HEK293T (cell line): ENCODE measurements at places on chromosomes 5 and 9.

GRCh38 chr9:3497401-3497800, 28.4 kb downstream of the RFX3 start:
- DNase-seq, result no peak

- no peak for DNase-seq
Observed at GRCh38 chr9:97578846-97579245, 54.3 kb downstream of the TSTD2 start.

GRCh38 chr9:131657456-131657855, 82.4 kb downstream of the RAPGEF1 start:
- DNase-seq, result no peak

- no peak for DNase-seq
Observed at GRCh38 chr5:13745508-13745907, 199.0 kb downstream of the DNAH5 start.

- DNase-seq, result no peak
Observed at GRCh38 chr5:27947088-27947487, 908.7 kb upstream of the CDH9 start.

DNA sequence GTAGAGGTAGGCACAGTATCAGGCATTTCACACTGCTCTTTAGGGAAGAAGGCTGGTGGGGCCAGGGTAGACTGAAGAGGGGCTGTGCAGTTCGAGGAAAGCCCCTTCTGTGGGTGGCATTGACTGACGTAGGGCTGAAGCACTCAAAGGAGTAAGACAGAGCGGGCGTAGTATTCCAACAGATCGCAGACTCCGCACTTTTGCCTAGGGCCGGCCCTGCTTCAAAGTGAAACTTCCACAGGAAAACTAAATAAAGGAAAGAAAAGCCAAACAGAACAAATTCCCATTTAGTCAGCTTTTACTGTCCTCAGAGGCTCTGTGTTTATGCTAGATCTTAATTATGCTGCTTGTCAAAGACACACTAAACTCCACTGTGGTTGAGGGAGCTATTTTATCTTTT, 493.0 kb upstream of the WWC1 start:
- DNase-seq, result no peak

DNA sequence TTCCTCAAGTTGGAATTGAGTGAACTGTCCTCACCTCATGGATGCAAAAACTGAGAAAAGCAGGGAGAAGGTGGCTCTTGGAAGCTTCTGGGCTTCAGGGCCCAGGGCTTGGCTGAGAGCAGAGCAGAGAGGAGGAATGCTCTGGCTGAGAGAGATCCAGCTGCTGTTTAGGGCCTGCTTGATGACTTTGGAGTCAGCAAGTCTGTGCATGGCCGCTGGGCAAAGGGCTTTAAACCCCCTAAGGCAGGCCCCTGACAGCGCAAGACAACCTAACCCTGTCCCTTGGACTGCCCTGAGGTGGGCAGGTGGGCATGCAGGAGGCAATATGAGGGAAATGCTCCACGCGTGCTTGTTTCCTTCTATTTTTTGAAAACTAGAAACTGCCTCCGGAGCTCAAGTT, 8.6 kb downstream of the STC2 start:
- no peak for DNase-seq

GRCh38 chr9:4116071-4116581, 183.7 kb downstream of the GLIS3 start:
- DNase-seq, result no peak

DNA sequence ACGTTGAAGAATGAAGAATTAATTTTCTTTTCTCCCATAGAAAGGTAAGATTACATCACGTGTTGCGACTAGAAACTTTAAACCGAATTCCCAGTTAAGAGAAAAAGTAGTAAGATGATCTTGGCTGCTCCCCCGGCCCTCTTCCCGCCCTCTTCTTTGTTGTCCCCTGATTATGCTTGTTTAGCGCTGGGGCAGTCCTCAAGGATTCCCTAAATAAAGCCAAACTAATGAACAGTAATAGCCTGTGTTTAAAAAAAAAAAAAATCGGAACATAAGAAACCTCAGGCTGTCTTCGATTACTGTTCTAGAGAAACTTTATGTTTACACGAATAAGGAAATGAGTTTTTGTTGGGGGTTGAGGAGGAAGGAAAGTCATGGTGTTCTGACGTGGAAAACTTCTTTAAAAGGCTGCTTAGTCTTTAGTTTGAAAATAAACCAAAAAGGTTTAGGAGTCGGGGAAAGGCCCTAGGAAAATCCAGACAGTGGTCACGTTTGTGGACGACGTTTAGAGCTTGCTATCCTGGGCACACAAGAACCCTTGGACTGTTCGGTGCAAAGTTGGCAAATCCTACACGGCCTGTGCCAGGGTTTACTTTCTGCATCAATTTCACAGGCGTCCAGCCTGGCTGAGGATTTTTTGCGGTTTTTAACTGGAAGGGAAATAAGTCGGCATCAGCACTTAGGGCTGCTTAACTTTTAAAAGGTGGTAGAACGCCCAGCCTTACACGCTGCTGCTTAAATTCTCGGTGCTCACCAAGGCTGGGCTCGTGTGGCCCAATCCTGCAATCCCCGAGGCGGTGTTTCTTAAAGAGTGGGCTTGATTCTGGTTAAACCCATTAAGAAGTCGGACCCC, 1.1 kb upstream of the MAT2B start:
- peak; percentile 9 for DNase-seq

- DNase-seq, result no peak
Observed at GRCh38 chr9:86135371-86135770, 36.0 kb upstream of the GOLM1 start.

DNA sequence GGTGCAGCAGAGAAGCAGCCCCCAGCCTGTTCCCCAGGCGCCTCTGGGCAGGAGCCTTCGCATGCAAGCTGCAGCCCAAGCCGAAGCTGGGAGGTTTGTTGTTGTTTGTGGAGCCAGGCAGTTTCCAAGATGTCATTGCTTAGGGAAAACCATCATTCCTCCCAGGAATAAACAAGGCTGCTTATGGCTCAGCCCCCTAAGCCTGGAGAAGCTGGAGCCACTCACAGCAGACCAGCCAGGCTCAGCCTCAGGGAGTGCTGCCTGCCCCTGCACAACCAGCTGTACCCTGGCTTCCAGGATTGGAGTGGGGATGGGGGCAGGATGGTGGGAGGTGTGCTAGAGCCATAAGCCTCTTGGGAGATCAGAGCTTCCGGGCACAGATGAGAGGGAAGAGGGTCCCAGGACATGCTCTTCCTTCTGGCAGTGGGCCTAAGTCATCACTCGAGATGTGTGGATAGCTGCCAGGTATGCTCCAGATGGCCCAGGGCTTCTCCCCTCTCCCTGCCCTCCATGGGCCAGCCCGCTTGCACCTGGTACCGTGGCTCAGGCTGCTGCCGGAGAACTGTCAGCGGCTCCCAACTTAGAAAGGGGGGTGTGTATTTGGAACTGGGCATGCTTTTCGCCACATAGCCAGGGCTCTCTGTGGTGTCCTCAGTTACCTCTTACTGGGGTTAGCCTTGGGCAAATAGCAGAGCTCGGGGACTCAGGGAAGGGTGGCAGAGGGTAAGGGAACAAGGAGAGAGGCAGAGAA, 105.2 kb downstream of the RGS3 start:
- no peak for DNase-seq

- DNase-seq, result no peak
Observed at GRCh38 chr5:135869276-135869675, 26.4 kb downstream of the IL9 start.

DNA sequence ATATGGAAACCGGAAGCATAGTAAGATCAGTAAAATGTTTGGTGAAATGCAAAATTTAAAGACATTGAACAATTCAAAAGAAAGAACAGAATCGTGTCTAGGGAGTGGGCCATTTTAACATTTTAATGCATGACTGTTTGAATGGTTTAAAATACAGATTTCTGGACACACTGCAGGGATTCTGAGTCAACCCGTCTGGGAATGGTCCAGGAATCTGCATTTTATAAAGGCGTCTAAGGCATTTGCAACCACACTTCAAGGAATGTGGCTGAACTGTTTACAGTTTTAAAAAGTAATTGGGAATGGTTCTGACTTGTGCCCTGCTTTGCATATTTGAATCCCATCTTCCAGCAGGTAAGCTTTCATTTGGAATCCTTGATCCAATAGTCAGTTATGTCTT, 811.7 kb upstream of the WWC1 start:
- DNase-seq, result no peak

- DNase-seq, result no peak
Observed at GRCh38 chr9:122526602-122527001, 491 bp downstream of the OR1N1 start.

DNA sequence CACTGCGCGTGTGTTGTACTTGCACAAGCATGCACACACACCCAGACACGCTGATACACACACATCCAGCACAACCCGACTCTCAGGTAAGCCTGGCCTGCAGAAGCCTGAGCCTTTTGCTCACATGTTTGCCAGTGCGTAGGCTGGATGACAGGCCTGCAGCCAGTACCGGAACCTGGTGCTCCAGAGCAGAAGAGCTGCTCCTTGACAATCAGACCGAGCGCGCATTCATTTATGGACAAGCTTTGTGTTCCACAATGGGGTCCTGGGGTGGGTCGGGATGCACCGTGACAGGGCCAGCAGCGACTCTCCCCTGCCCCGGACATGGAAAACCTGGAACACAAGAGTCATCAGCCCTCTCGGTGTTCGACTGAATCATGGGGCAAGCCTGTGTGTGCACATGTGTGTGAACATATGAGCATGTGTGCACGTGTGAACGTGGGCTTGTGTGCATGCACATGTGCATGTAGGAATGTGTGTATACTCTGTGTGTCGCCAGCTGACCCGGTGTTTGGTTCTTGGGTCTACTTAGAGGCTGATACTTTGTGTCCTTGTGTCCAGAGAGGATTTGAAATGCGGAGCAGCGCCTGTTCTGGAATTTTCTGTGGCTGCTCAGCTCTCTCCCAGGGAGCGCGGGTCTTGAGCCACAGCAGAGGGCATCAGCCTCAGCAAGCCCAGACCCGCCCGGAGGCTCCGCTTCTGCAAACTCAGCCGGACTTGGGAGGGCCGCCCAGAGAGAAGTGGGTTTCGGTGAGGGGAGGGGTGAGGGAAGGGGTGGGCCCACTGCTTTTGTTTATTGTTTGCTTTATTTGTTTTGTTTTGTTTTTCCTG, 32.2 kb downstream of the IRX4 start:
- no peak for DNase-seq

- no peak for DNase-seq
Observed at GRCh38 chr5:150551066-150551465, 43.1 kb downstream of the NDST1 start.

- DNase-seq, result peak; percentile 11
Observed at GRCh38 chr9:103789686-103790085, 304.4 kb upstream of the SMC2 start.

DNA sequence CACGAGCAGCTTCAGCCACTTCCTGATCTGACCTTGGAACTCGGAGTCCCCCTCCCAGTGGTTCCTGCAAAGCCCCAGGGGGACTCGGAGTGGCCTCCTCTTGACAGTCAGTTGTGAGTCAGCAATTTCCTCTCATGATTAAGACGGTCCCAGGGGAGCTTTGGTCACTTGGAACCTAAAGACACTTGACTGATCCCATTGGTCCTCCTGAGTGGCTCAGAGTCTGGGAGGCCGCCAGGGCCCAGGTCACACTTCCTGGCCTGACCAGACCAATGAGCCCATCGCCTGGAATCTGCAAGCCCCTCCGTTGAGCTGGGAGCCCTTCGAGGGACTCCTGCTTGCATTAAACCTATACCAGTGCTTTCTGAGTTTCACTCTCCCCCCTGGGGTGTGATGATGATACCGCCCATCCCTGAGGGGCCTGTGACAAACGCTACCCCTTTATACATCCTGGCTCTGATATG, 29.1 kb downstream of the TSPAN17 start:
- no peak for DNase-seq

GRCh38 chr5:141518618-141519015, 29.7 kb downstream of the PCDHGC5 start:
- DNase-seq, result no peak

- DNase-seq, result no peak
Observed at GRCh38 chr5:79346420-79346824, 110.5 kb downstream of the JMY start.

DNA sequence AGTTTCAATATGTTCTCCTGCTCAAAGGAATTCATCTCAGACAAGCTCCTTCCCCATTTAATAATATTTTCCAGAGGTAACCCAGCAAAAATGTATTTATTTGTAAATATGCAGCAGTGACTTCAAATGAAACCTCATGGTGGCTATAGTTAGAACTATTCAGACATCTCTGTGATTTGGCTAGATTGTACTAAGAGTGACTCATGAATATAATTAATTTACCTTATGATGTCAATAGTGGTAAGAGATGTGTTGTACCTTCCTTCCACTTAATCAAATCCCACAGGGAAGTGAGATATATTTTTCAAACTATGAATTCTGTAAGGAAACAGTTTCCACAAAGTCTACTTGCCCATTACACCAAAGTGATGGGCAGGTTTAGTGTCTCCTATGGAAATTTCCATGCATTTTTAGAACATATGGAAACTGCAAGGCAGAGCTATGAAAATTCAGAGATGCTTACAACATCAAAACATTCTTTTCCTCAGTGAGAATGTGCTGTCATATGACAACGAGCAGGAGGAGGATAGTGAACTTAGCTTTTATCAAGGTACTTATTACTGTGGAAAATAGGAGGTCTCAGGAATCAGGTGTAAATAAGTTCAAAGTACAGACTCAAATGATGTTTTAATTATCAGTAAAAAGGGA, 34.0 kb upstream of the SPDL1 start:
- no peak for DNase-seq

- DNase-seq, result no peak
Observed at GRCh38 chr5:170442921-170443320, 53.8 kb upstream of the KCNMB1 start.

GRCh38 chr5:38756068-38756467, 89.7 kb upstream of the OSMR start:
- DNase-seq, result no peak
